ENCODE measurements at places on chromosomes 5 and 9.

DNA sequence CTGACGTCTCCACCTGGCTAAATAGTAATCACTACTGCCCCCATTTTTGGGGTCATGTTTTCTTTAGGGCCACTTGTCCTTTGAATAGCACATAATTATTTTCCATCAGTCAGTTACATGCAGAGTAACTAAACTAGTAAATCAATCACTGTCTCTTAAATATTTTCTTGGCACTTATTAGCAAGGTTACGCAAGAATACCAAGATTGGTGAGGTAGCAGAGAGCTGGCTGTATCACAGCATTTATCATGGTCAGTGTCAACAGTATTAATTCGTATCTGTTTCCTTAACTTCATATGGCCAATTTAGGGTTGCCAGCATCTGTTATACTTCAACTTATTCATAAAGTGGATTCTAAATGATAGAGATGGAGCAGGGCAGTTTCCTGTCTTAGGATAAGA is 346.8 kb upstream of the FAM174A start:
- DNase-seq = no peak

DNA sequence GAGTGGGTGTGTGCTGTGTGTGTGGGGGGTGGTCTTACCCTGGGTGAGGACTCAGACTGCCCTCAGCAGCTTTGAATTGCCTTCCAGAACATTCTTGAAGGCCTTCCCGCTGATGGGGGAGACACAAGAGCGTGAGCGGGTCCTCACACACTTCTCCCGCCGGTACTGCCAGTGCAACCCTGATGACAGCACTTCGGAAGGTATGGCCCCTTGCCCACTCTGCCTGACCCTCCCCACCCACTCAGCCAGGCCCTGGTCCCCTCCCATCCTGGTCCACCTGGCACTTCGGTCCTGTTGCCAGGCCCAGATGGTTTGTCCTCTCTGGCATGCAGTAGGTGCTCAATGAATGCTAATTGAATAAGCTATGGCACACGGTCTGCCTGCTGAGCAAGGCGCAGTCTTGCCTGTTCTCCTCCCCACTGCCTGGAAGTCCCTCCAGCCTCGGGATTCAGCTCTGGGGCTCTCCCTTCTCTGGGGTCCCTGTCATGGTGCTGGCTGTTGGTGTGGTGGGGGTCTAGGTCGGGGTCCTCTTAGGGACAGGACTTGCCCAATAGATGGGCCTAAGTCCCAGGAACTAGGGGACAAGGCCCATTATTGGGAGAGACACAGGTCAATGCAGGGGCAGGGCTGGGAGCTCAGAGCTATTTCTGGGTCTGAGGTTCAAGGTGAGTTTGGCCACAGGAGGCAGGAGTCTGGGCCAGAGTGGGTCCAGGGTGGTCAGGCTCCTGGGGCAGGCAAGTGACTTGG is 26.4 kb downstream of the PSD2 start:
- DNase-seq = no peak

DNA sequence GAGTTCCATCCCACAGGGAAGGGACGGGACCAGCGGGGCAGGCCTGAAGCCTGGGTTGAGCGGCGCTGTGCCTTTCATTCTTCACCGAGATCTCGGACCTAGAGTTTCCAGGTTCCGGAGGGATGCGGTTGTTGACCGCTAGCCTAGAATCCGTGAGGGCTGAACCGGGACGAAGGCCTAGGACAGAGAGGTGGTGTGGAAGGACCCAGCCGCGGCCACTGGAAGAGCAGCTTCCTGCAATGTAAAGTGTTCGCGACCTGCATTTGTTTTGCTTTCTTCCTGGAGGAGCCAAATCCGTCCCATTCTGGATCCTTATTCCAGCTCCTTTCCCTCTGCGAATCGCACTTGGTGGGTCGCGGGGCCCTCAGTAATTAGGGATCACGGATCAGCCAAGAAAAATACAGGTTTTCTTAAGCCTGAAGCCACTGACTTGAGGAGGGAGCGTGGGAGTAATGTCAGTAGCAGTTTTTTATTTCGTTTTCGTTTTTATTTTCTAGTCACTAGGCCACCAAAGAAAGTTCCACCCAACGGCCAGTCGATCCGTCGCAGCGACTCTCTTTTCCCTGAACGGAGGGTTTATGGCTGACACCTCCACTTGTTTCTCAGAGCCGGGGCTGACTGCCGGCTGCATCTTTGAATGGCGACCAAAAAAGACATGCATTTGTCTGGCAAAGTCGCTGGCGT is 48.6 kb downstream of the ANXA2R start:
- no peak for DNase-seq

DNA sequence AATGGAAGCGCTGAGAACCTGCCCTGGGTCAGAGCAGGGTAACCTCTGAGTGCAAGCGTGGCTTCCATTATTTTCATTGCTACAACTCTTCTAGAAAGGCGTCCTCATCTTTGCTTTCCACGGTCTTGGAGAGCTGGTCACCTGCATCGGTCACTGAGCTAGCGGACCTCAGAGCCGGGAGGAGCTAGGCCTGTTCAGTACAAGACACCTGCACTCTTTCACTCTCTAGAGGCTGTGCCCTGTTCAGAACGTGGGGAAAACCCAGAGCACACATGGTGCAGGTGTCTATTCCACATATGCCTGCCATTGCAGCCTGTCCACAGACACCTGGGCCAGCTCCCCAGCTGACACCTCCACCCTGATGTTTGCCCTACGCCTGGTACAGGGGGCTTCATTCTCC is 147.8 kb upstream of the IRX2 start:
- no peak for DNase-seq

DNA sequence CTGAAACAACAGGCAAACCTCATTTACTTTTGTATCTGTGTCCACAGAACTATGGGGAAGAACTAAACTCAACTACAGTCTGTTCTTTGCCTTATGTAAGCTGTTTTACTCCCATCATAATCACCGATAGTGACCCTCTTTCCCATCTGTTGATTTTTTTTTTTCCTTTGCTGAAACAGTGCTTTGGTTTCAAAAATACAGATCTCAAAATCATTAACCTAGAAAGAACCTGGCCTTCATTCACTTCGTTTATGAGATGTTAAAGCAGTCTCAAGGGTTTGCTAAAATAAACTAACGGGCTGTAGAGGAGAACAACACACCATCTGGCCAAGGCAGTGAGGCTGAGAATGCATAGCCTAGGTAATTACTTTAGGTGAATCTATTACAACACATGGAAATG is 706.6 kb upstream of the ZNF608 start:
- no peak for DNase-seq

DNA sequence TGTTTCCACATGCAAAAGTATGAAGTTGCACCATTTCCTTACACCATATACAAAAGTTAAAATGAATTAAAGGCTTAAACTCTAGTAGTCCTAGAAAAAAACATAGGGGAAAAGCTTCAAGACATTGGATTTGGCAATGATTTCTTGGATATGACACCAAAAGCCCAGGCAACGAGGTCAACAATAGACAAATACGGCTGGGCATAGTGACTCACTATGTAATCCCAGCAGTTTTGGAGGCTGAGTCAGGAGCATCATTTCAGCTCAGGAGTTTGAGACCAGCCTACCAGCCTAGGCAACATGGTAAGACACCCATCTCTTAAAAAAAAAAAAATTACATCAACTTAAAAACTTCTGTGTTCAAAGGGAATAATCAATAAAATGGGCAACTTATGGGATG is 30.9 kb upstream of the SREK1 start:
- no peak for DNase-seq

DNA sequence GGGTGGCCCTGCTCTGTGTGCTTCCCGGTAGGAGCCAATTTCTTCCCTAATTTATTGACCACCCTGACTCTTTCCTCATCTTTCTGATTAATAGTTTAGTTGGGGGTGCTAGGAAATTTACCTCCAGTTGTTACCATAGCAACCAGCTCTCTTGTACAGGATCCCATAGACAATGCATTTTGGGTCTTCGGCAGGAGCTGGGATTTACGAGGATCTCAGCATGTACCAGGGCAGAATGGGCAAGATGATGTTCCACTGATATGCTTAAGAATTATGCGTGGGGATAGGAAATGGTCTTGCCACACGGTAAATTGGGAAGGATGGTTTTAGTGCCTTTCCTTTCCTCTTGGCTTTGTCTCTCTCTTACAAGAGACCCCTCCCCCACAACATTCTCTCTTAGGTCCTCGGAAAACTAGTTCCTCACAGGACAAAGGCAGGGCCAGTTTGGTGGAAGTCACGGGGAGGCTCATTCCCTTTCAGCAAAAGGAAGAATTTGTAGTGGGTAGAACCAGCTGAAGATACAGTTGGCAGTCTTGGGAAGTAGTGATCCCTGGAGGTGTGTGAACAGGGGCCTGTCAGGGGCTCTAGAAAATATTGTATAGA is 133.4 kb upstream of the SHB start:
- DNase-seq = no peak

GRCh38 chr5:137071931-137072330 is 427.2 kb downstream of the SPOCK1 start:
- no peak for DNase-seq

DNA sequence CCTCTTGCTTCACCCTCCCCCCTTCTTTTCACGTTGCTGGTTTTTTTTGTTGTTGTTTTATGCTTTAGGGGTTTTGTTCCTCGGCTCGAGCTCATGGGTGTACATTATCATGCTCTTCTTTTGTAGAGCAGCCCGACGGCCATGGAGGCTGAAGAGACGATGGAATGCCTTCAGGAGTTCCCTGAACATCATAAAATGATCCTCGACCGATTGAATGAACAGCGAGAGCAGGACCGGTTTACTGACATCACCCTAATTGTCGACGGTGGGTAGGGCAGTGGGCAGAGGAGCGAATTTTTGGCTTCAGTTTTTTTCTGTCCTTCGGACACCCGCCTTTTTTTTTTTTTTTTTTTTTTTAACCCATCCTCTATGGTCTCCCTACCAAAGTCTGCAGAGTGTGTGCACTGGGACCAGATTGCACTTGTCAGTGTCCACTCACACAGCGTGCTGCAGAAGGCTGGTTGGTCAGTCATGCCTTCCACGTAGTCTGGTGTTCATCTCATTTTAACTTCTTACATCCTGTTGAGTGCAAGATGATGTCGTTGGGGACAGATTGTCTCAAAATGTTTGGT is 1.3 kb downstream of the ZNF131 start:
- DNase-seq = no peak

GRCh38 chr5:170315154-170315553 is 17.6 kb upstream of the LCP2 start:
- DNase-seq = no peak

GRCh38 chr5:28523888-28524635 is 1485.7 kb upstream of the CDH9 start:
- DNase-seq = no peak

DNA sequence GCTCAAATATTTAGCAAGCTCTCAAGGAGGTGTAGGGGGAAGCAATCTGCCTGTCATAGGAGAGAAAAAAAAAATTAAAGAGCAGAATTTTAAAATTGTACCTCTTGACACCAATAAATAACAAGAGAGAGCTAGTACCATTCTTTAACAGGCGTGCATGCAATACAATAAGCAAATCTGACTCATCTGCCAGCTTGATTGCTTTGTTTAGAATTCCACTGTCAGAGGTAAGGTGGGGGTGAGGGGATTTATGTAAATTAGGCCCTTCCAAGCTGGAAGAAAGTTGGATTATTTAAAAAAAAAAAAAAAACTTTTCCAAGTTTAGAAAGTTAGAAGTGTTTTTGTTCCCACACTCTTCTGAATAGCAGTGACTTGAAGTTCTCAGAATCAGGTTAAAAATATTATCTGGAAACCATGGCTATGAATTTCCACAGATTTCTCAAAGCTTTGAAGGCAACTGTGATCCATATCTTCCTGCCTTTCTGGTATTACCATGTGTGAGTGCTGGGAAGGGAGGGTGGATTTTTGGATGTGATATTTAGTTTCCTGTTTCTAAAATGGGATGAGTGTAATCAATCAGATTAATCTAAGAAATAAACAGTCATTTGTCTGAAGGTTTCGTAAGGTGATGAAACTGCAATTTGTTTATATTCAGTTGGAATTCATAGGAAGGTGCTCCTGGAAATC is 477.5 kb downstream of the TLE4 start:
- DNase-seq = no peak

- DNase-seq = no peak
These were observed 11.5 kb upstream of the CLIC3 start for GRCh38 chr9:137007816-137008270.

- DNase-seq = no peak
These were observed 56.8 kb downstream of the NIPAL4 start for GRCh38 chr5:157516626-157517325.

- no peak for DNase-seq
These were observed 305.4 kb upstream of the MSX2 start for GRCh38 chr5:174418809-174419539.

DNA sequence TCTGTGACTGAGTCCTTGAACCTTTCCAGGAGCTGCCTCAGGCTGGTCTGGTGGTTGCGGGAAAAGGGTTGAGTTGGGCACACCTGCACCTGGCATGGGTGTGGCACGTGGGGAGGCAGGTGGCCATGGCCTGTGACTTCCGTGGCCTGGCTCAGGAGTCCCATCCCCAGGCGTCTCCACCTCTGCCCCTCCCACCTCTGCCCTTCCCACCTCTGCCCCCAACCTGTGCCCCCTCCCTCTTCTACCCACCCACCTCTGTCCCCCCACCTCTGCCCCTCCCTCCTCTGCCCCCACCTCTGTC is 1.9 kb upstream of the QRFP start:
- no peak for DNase-seq

GRCh38 chr9:128733256-128733655 is 9.3 kb upstream of the ZDHHC12 start:
- DNase-seq = no peak

DNA sequence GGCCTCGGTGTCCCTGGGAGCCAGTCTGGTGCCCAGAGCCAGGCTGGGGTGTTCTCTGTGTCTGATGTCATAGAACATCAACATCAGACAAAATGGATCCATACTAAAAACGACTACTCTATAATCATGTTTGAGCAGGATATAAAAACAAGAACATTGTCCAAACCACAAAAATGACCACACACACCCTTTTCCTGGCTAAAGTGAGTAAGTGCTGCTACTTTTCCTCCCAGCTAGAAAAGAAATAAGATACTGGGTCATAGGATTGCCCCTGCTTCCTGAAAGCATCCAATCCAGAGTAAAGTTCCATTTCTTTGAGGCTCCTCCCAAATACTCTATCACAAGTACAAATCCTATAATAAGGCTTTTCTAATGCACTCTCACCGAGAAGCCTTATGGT is 19.7 kb upstream of the TRAF1 start:
- DNase-seq = no peak

GRCh38 chr9:21965401-21965951 is 28.7 kb downstream of the CDKN2A start:
- DNase-seq = peak; percentile 16

DNA sequence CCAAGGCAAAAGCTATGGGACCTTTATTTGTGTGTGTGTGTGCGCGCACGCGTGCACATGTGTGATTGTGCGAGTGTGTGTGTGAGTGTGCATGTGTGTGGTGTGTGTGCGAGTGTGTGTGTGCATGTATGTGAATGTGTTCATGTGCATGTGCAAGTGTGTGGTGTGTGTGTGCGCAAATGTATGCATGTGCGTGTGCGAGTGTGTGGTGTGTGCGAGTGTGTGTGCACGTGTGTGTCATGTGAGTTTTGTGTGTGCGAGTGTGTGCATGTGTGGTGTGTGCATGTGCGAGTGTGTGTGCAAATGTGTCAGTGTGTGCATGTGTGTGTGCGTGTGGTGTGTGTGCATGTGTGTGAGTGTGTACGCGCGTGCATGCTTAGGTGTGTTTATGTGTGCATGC is 11.1 kb upstream of the GLT6D1 start:
- DNase-seq = no peak

GRCh38 chr5:149207831-149208230 is 63.8 kb upstream of the AFAP1L1 start:
- DNase-seq = no peak

GRCh38 chr9:36847781-36848673 is 186.0 kb downstream of the PAX5 start:
- DNase-seq = no peak

- DNase-seq = no peak
These were observed 14.1 kb downstream of the PDLIM4 start for GRCh38 chr5:132271251-132272246.

GRCh38 chr5:167271511-167271910 is 1019.9 kb upstream of the WWC1 start:
- no peak for DNase-seq

Data from activated T-cell treated with anti-CD3 and anti-CD28 coated beads for 24 hours (primary cell).